ENCODE measurements at places on chromosomes 16 and 17.

DNA sequence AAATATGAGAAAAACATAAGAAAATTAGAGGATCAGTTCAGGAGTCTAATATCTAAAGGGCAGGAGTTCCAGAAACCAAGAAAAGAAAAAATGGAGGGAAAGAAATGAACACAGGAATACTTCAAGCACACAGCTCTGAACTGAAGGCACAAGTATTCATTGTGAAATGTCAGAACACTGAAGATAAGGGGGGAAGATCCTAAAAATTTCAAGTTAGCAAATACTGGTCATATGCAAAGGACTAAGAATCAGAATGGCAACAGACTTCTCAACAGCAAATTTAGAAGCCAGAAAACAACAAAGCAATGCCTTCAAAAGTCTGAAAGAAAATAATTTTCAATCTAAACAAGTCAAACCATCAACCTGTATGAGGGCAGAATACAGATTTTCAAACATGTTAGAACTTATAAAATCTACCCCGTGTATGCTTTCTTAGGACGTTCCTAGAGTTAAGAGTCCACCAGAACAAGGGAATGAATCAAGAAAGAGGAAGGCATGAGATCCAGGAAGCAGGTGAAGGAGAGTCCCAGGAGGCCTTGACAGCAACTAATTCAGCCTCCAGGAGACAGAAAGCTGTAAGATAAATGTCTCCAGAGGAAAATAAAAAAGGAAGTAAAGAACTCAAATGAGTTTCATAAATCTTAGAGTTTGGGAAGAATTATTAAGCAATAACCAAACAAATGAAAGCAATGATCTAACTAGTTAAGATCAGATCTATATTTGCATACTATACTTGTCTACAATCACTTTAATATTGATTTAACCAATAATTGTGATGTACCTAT is 2.8 kb downstream of the BRD7 start:
- no peak for DNase-seq

GRCh38 chr16:24819462-24820040 is 26.2 kb upstream of the SLC5A11 start:
- DNase-seq, result no peak

DNA sequence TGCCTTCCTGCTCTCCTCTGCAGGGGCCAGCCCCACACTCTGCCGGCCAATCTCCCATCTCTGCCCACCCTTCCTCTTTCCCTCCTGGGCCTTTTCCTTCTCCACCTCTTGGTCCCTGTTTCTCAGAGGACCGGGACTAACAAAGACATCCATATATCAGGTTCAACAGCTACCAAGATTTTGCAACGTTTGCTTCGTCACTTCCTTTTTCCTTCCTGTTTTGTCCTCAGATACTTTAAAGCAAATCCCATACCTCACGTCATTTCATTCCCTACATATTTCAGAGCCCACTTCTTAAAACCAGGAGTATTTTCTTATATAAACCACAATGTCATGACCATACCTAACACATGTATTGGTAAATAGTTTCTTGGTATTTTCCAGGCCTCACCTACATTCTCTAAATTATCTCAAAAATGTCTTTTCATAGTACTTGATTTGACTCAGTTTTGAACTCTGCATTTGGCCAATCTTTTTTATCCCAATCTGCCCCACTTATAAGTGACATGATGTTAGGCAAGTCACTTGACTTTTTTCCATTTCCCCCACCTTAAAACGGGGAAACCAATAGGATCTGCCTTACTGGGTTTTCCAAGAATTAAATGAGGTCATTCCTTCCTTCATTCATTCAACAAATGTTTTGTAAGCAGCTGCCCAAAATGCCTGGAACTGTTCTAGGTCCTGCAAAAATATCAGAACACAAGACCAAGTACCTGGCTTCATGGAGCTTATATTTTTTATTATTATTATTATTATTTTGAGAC is 7.2 kb upstream of the USP10 start:
- DNase-seq, result no peak

- no peak for DNase-seq
Measured at GRCh38 chr17:43381621-43382020, 17.2 kb upstream of the ARL4D start.

DNA sequence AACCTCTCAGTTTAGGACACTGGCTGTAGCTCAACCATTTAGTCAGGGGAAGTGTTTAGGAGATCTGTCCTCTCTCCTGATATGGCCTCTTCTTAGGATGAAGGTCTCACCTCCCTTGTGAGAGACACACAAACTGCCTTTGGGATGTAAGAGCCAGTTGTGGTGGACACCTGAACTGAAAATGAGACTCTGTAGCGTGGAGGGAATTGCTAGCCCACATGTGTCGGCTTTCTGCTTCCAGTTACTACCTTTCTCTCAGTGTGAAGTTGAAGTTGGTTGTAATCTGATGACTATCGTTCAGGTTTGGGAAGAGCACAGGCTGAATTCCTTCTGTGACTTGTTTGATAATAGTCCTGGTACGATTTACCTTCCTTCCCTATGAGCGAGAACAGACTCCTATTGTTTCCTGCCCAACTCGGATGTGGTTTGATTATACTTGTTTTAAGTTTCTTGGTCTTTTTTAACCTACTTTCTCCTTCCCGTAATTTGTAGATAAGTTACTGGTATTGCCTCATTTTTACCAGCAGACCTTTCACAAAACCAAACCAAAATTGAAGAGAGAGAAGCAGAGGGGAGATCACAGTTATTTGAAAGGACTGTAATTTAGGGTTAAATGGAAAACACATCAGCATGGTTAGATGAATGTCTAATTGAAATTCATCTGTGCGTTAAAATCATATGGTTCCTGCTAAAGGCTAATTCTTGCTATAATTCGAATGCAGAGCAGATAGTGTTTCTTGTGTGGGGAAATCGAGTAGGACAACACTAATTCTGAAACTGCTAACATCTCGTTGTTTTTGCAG is 43.2 kb downstream of the CLEC16A start:
- DNase-seq, result no peak

- no peak for DNase-seq
Measured at GRCh38 chr16:81484908-81485624, 40.5 kb downstream of the CMIP start.

DNA sequence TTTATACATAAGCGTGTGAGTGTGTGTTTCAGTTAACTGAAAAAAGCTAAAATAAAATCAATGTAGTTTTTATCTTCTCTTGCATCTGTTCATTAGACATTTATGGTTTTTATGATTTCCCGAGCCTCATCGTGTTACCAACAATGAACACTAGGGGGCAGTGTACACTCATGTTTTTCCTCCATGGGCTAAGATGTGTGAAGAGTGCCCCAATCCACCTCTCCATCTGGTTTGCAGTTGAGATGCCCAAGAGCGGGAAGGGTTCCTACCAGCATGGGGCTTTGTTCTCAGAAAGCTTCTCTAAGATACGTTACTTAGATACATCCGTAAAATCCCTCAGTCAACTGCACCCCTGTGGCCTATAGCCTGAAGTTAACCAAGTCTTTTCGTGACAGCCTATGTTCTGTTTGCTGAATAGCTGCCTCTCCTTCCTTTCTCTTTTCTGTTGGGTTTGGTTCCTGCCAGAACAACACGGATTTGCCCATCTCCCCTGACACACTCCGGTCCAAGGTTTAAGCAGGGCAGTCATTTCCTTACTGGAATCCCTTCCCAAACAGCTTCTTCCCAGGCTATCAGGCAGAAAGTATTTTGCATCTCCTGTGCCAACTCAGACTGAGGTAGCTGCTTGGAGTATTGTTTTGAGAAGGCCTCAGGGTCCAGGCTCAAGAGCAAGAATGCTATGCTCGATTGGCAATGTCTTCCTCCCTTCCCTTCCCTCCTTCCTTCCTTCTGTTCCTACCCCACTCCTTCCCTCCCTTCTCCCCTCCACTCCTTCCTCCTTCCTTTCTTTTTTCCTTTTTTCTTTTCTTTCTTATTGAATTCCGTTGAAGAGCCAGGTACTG is 12.9 kb upstream of the ELAC2 start:
- peak; percentile 2 for DNase-seq

GRCh38 chr17:81976332-81977210 is 858 bp upstream of the ASPSCR1 start:
- no peak for DNase-seq

DNA sequence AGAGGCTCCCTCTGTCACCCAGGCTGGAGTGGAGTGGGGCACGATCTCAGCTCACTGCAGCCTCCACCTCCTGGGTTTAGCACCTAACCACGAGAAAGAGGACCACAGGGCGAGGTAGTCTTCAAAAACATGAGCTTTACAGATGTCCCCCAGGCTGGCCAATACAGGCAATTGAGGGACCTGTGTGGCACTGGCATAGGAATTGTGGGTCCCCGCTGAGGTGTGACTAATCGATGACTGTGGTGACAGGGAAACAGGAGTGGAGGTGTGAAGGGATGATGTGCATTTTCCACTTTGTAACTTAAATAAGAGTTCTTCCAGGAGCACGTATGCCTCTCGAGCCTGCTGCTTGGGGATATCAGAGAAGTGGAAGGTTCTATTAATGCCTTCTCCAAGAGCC is 12.6 kb upstream of the ARHGAP17 start:
- DNase-seq, result no peak

DNA sequence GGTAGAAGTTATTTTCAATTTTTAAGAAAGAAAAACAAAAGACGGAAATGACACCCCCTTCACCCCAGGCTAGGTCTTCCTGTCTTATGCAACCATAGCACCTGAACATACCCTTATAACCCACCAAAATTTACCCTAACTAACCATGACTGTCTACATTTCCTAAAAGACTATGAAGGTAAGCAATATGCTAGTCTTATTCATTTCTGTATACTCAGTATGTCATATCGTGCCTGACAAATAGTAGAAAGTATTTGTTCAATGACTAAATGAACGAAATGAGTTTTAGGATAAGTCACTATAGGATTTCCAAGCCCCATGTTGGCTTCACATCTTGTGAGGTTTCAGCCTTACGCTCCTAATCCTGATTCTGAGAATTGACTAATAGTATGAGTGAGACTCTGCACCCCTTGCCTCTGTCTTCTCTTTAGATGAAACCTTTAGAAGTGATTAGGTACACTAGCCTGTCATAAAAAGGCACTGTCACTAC is 6.5 kb downstream of the ADAT1 start:
- no peak for DNase-seq

DNA sequence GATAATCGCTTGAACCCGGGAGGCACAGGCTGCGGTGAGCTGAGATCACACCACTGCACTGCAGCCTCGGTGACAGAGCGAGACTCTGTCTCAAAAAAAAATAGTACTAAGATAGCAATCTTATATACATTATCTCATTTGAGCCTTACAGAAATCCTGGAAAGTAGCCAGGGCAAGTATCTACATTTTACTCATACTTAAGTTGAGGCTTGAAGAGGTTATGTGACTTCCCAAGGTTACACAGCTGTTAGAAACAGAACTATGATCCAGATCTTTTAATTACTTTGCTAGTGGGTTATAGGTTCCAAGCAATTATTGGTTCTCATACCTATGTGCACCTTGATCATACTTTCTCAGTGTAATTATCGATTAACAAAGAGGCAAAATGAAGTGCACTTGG is 15.4 kb downstream of the C17orf78 start:
- no peak for DNase-seq

DNA sequence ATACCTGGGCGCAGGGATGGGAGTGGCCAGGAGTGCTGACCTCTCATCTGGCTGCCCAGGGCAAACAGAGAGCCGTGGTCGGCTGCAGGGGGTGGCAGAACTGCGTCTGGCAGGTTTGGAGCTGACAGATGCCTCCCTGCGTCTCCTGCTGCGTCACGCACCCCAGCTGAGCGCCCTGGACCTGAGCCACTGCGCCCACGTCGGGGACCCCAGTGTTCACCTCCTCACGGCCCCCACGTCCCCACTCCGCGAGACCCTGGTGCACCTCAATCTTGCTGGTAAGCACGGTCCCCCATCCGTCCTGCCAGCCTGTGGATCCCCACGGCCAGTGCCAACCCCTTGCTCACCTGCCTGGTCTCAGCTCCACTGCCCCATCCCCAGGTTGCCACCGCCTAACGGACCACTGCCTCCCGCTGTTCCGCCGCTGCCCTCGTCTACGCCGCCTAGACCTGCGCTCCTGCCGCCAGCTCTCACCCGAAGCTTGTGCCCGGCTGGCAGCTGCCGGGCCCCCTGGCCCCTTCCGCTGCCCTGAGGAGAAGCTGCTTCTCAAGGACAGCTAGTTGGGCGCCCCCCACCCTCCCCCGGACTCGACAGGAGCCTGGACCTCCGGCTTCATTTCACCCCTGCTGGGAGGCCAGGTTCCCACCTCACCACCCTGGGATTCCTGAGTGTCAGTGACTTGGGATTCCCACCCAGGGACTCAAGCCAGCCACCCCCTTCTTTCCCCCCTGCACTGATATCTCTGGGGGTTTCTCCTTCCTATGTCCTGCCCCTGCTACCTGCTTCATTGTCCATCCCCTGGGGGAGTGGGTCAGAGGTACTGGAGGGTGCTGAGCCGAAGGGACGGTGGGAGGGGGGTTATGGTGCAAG is 2.0 kb upstream of the ORAI3 start:
- no peak for DNase-seq

DNA sequence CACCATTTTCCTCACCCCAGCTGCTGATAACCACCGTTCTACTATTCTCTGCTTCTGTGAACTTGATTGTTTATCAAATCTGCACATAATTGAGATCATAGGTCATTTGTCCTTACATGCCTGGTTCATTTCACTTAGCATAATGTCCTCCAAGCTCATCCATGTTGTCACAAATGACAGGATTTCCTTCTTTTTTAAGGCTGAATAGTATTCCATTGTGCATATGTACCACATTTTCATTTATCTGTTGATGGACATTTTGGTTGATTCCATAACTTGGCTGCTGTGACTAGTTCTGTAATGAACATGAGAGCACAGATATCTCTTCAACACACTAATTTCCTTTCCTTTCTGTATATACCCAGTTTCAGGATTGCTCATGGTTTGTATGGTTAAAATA is 225.3 kb upstream of the TBX2 start:
- no peak for DNase-seq

GRCh38 chr17:64172510-64172909 is 42.6 kb upstream of the ERN1 start:
- DNase-seq, result no peak

GRCh38 chr16:1337486-1337885 is 4.0 kb downstream of the BAIAP3 start:
- no peak for DNase-seq

DNA sequence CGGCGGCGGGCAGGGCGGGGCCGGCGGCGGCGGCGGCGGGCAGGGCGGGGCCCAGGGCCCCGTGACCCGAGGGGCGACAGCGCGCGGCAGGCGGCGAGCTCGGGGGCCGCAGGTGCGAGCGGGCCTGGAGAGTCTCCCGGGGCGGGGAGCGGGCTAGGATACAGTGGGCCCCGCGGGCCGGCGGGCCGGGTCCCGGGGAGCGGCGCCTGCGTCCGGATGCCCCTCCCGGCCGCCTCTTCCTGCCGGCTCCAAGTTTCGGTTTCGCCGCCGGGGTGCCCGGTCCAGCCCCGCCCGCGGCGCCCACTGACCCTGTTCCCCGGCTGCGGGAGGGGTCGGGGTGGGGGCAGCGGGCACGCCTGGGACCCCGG is at the start of gene RNF213:
RNF213 (plus strand) TSS at position 62 of the 368 bp plus-strand sequence. CDS start 2,830 bp downstream, outside the sequence.
- peak; percentile 57 for DNase-seq

DNA sequence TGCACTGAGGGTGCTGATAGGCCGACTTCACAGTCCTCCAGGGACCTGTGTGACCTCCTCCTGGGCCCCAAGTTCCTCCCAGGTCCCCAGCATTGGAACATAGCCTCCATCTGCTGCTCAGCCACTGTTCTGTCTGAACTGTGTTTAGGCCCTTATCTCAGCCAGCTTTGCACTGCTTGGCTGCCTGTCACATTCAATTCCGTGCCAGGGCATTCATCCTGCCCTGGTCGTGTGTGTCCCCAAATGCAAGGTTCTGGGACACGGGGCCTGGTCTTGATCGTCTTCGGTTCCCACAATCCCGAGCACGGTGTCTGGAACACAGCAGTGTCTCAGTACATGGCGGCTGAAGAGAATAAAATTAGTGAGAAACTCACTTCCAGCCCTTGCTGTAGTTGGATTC is 69.9 kb upstream of the NFAT5 start:
- DNase-seq, result no peak
